ENCODE measurements at places on chromosomes 6 and 20.
A peak's percentile ranks its signal among the peaks of the same experiment; 100 is the strongest.

DNA sequence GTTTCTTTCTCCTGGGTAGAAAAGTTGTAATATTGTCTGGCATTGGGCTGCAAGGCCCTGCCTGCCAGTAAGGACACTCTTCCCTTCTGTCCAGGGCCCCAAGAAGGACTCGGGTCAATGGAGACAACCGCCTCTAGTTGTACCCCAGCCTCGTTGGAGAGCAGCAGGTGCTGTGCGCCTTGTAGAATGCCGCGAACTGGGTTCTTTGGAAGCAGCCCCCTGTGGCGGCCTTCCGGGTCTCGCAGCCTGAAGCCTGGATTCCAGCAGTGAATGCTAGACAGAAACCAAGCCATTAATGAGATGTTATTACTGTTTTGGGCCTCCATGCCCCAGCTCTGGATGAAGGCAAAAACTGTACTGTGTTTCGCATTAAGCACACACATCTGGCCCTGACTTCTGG lies 37.0 kb downstream of the PLCG1 start:
- no peak for DNase-seq

DNA sequence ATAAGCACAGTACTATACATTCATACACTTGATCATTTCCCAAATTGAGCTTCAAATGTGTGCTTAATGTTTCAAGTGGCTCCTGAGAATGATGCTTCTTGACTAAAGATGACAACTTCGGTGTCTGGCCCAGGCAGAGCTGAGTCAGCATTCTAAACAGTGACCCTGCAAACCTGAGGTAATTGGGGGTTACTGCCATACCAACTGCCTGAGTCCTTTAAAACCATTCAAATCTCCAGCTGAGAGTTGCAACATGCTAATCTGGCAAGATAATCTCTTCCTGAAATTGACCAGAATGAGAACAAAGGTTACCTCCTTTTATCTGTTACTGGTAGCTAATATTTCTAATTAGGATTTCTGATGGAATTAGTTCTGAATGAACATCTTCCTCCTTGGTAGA lies 8.2 kb downstream of the BACH2 start:
- DNase-seq = peak; percentile 43

GRCh38 chr6:153117986-153118879 lies 12.8 kb downstream of the RGS17 start:
- no peak for DNase-seq

DNA sequence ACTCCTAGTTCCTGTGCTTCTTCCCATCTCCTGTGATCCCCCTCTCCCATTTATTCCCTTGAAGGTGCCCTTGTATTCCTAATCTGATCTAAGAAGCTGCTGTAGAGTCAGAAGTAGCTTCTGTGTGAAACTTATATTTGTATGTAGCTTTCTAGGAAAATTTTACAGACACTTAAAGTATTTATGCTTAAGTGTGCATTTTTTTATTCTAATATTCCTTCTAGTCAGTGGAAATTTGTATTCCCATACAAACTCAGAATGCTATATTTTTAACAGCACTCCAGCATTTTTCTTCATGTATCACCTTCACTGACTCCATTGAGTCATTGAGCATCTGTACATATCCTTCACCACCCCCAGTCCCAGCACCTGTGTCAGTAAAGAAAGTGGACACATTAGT lies 12.7 kb downstream of the ZKSCAN8 start:
- DNase-seq = no peak

DNA sequence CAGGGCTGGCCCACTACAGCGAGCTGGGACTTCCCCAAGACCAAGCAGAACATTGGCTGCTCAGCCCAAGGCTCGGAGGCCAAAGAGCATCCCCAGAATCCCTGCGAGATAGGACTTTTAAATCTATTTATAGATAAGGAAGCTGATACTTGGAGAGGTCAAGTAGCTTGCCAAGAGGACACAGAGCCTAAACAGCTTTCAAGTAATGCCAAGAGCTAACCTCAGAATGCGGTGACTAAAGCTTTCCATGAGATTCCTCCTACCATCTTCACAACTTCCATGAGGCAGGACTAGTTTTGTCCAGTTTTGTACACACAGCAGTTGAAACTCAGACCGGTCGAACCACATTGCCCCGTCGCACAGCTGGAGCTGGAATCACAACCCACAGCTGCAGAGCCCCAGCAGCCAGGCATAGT lies 168.1 kb upstream of the TOP1 start:
- no peak for DNase-seq

GRCh38 chr20:53657732-53658131 lies 64.1 kb upstream of the ZNF217 start:
- DNase-seq = peak; percentile 48

DNA sequence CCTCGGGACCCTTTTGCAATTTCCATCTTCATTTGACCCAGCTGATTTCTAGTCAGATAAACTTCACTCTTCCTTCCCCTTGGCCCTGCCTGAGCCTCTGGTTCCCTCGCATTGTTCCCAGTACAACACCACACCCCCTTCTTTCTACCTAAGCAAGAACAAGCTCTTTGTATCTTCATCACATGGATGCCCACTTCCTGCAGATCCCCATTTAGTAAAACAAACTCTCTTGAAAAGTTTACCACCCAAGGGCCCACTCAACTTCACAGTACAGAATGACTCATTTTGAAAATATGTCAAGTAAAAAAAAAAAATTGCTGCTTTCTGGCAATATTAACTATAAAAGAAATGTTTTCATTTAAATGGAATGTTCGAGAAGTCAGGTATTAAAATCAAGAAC lies 5.2 kb downstream of the FAXC start:
- DNase-seq = peak; percentile 39

DNA sequence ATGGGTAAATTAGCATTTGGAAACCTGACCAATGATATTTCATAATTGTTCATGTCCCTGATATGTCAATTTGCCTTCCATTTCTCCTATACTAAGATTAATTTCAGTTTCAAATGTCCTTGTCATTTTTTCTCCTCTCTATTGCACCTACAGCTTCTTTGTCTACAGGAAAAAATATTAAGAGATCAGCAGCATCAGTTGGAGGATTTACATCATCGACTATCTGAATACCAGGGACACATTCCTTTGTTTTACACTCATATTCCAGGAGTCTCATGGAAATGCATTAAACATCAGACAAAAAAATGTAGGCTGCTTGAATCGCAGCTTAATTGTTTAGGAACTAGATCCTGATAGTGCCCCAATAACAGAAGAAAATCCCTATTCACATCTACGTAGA lies 188.2 kb downstream of the PRKN start:
- no peak for DNase-seq

GRCh38 chr20:22928679-22929078 lies 106.4 kb upstream of the SSTR4 start:
- DNase-seq = no peak

DNA sequence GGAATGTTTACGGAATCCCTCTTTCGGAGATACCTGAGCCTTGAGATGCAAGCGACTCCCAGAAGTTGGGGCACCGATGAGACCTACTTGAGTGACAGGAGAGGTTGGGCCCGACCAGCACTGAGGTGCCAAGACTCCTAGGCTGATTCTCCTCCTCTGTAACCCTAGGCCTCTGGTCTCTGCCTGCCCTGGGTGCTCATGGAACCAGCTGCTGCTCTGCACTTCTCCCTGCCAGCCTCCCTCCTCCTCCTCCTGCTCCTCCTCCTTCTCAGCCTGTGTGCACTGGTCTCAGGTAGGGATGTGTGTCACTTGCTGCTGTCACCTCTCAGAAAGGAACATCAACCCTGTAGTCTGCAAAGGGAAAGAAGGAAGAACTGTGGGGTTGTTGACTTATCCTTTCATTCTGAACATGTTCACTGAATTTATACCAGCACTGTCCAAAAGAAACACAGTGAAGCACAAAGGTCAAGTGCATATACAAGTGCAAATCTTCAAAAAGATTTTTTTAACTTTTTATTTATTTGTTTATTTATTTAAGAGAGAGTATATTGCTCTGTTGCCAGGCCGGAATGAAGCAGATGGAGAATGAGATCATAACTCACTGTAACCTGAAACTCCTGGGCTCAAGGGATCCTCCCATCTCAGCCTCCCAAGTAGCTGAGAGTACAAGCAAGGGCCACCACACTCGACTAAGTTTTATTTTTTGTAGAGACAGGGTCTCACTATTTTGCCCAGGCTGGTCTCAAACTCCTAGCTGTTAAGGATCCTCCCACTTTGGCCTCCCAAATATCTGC lies 913 bp downstream of the BTN2A2 start:
- peak; percentile 68 for DNase-seq

GRCh38 chr20:408843-409696 lies 971 bp downstream of the RBCK1 start:
- DNase-seq = no peak

DNA sequence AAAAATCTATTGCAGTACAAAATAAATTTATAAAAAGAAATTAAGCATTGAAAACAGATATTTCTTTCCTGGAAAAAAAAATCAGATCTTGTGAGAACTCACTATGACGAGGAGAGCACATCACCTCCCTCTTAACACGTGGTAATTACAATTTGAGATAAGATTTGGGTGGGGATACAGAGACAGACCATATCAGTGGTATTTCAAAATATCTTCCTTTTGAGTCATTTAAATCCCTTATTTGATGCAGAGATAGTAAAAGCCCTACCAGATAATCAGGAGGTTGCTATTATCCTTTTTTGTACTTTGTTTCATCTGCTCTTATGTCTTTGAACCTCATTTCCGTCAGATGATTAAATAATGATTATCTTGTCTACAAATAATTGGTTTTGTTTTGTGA lies 800.4 kb downstream of the KIF16B start:
- no peak for DNase-seq

- peak; percentile 69 for DNase-seq
These were observed 440.4 kb downstream of the BTBD3 start for GRCh38 chr20:12358006-12358654.

DNA sequence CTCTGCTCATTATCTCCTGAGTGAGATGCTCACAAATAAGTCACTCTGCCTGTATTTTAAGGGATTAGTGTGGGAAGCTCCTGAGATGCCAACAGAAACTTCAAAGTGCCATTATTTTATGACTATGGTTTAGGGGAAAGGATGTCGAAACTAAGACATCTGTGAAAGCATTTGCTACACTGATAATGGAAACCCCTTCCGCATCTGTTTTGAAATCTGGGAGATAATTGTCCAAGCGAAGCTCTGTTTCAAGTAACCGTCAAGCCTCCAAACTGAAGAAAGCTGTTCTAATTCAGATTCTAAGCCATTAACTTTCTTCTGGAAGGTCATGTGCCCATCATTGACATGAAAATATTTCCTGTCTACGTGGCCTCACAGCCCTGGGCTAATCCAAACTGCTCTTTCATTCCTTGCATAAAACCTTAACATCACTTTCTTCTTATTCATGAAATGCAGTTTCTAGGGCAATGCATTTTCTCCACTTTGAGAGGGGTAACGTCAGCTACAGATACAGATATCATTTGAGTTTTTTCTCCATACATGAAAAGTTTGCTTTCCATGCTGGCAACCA lies 932.0 kb downstream of the C6orf118 start:
- DNase-seq = no peak

GRCh38 chr20:50679753-50680104 lies 11.6 kb downstream of the RIPOR3 start:
- no peak for DNase-seq

DNA sequence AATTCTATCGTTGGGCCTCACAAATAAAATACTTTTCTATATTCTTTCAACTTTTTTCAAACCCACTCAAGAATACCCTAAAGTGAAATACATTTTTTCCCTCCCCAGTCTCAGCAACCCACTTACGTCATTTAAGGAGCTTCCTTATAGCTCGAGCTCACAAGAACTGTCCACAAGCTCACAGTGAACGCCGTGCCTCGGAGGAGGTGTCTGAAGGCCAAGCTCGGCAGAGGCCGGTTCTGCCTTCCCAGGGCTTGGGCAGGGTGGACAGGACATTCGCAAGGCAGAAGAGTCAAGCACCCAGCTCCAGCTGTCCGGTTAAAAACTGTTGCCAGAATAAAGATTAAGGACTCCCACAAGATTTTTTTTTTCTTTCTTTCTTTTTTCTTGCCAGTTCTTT lies 802.3 kb downstream of the QKI start:
- DNase-seq = no peak

GRCh38 chr6:147268254-147268653 lies 64.0 kb downstream of the STXBP5 start:
- DNase-seq = no peak

DNA sequence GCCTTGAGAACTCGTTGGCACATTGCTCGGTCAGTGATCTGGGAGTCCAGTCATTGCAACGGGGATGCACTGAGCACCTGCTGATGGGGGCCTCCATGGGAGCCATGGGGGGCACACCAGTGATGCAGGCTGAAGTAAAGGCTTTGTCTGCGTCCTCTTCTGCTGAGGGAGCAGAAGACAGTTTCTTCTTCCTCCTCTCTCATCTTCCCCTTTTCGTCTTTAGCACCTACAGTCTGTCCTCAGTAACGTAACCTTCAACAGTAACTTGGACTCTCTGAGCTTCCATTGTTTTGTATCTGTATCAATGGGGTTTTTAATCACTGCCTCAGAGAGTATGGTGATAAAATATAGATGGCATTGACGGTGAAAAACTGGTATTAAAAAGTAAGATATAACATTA lies 240.0 kb downstream of the TMEM242 start:
- DNase-seq = no peak

- DNase-seq = peak; percentile 97
These were observed 1.0 kb upstream of the PCIF1 start for GRCh38 chr20:45933266-45934045.

DNA sequence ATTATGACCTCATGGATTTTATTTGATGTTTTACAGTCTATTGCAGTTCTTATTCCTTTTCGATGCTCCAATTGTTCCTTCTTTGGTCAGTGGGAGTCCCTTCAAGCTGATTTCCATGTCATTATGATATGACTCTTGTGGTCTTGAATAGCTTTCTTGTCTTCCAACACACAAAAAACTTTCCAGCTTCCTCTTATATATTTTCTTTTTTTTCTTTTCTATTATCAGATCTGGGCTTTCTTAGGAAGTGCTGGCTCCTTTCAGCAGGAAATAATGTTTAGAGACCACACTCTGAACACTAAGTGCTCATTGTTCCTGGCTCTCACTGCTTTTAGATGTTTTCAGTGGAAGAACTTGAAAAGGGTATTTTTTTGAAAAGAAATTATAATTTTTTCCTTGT lies 3.1 kb upstream of the SLC17A1 start:
- DNase-seq = no peak

GRCh38 chr6:133568970-133569889 lies 319.7 kb upstream of the TCF21 start:
- DNase-seq = peak; percentile 77

DNA sequence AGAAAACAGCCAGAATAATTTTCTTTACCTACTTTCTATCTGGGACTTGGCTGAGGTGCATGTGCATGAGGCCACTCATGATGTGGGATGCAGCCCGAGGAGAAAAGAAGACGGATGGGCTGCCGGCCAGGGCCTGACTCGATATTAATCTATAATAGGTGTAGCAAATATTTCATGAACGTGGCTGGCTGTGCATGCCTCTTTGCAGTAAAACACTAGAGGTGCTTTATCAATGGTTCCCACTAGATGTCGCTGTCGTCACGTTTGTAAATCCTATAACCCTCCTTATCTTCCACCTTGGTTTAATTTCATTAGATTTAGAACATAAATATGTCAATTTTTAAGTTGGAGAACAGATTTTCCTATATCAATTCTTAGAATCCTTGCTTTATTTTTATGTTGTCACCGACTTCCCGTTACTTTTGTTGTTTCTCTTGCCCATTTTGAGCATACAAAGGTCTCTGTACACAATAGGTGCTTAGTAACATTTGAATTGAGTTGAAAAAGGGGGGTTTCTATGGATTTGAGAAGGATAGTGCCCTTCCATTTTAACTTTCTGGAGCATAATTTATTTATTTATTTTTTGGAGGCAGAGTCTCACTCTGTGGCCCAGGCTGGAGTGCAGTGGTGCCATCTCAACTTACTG lies 19.6 kb upstream of the FERMT1 start:
- peak; percentile 86 for DNase-seq

- DNase-seq = no peak
These were observed 9.5 kb downstream of the MTCH1 start for GRCh38 chr6:36976509-36976908.

All from GM23338 (cell line).